T-helper 17 cell (primary cell): ENCODE measurements at places on chromosomes 6 and 20. TPM values are rescaled to one million over a fixed set of nuclear protein-coding genes. Genes with fewer than 3 reads are reported as not detected.

DNA sequence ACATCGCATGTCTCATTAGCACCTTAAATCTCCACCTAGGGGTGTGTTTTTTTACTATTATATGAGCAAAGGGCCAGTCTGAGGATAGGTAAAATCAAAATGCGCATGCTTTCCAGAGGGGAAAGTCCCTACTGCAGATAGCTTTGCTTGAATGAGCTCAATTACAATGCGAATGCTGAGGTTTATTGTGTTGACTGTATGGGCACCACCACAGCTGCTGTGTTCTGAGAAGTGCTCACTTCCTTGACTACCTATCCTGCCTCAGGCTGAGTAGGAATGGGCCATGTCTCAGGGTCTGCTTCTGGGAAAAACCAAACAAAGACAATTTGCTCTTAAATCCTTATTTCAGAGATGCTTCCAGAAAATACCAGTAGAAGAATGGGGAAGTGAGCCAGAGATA is 36.6 kb downstream of the MOCS1 start:
- no peak for DNase-seq

- DNase-seq, result peak; percentile 24
Measured at GRCh38 chr20:38674092-38674764, 50.1 kb upstream of the SLC32A1 start.

DNA sequence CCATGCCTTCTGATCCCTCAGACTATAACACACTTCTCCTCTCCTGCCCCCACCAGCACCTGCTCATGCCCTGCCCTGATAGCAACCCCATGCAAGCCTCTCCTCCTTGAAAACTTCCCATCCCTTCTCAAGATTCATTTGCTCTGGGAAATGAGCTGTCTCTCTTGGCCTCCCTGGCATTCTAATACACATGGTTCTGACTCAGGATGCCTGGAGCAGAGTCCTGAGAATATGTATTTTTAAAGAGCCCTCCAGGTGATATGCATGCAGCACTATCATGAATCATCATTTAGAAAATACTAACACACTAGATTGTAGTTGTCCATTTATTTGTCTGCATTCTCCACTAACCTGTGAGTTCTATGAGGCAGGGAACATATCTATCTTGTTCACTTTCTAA is 26.6 kb downstream of the HDGFL1 start:
- DNase-seq, result no peak

GRCh38 chr20:32435449-32436107 is 77.4 kb downstream of the ASXL1 start:
- no peak for DNase-seq

DNA sequence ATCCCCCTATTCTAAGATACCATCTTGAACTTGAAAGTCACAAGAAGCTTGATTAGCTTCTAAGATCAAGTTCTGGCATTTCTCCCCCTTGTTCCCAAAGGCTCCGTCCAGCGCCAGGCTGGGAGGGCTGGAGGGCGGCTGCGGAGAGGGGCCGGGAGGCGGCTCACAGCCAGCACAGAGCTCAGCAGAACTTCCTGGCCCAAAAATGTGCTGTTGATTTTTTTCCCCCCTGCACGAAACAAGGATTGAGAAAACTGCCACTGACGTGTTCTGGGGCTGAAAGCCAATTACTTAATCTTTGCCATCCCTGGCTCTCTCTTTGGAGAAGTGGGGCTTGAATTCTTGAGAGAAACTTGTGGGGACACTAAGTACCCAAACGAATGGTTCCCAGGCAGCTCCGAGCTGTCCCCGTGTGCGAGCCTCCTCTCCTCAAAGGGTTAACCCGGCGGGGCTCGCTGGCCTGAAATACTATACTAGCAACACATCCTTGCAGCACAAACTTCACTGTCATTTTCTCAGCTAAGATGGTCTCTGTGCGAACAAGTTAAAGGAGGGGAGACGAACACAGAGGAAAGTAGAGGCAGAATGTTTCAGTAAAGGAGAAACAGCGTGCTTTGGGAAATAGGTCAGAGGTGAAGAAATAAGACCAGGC is 452 bp downstream of the TRAF3IP2 start:
- DNase-seq, result no peak

DNA sequence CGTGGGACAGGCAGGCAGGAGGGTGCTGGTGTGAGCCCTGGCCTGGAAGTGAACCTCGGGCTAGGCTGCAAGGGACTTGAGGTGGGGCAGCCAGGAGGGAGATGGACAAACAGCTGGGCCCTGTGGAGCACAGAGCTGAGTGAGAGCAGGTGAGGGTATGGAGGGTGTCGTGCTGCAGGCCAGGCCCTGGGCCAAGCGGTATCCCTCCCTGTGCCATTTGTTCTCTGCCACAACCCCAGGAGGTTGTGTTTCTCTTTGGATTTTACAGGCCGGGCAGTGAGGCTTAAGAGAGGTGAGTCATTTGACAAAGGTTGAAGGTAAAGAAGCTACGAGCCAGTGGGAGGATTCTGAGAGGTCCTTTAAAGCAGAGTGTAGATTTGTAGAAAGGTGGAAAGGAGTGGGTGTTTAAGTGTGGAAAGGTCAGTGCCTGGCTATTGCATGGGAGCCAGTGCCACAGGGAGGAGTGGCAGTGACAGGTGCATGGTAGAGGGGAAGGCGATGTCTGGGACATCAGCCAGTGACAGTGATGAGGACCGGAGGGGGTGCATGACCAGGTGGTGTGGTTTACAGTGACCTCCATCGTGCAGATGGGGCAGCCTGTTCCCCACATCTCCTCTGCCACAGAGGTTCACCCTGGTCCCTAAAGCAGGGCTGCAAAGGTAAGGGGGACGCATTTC is 39.8 kb downstream of the GMPR start:
- no peak for DNase-seq

- no peak for DNase-seq
Measured at GRCh38 chr6:8382434-8382833, 52.9 kb downstream of the SLC35B3 start.

GRCh38 chr6:134098276-134098675 is 45.9 kb upstream of the SLC2A12 start:
- DNase-seq, result no peak

- DNase-seq, result no peak
Measured at GRCh38 chr6:157912326-157912725, 69.3 kb upstream of the SYNJ2 start.

GRCh38 chr6:125357515-125358256 is 55.9 kb upstream of the HDDC2 start:
- DNase-seq, result no peak

DNA sequence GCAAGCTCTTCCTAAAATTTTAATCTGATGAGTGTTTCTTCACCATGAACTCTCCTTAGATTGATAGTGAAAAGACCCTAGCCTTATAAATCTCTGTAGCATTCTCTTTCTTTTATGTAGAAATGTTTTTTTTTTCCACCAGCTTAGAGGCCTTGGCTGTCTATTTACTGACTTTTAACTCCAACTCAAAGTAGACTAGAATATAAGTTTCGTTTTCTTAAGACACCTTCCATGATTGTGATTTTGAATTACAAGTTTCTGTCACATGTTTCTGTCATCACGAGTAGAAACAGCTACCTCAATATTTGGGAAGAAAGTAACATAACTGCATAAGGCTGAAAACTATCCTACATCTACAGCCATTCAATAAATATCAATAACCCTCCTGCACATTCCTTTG is 17.8 kb downstream of the ADGRF4 start:
- no peak for DNase-seq

DNA sequence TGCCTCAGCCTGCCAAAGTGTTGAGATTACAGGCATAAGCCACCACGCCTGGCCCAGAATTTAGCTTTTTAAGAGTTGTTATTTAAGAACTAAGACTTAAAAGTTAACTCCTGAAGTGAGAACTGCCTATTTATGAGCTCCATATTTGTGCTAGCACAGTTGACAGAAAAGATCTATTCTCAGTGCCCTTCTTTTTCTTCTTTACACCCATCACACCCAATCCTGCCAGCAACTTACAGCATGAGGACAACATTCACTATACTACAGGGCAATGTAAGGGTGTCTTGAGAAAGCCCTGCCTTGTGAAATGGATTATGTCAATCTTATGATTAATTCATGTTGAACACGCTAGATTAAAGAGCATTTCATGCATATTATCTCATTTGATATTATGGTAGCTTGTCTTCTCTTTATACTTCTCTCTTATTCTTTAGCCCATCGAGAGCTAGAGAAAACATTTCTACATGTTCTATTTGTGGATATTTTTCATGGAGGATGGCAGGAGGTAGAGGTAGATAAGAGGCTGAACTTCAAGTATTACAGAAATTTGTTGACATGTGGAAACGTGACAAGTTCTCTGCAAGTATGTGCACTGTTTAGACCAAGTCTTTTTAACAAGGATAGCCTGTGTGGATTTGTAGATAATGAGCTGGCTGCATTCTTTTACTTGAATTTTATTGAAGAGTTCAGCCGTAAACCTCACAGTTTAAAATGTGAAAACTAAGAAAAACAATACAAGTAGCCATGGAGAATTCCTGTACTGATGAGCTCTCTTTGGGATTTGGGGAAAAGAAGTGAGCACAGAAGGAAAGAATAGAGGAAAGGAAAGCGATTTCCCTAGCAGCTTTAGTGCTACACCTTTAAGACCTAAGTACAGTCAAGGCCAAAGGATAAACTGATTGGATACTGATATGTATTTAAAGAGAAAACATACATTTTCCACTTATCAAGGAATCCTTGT is 212.2 kb downstream of the ARHGAP18 start:
- DNase-seq, result no peak

Gene PSORS1C2
- not detected for total RNA-seq

Gene CRISP2
- not detected for total RNA-seq

Gene TREML1
- total RNA-seq, result 3.0 TPM
